ENCODE measurements at places on chromosomes 5 and 9. TPM values are rescaled to one million over a fixed set of nuclear protein-coding genes. Genes with fewer than 3 reads are reported as not detected.

ATOSB gene
- total RNA-seq, result 41.6 TPM

FBN2 gene
- total RNA-seq, result 31.9 TPM

FOXD4L5 gene
- 0.04 TPM for total RNA-seq

DNA sequence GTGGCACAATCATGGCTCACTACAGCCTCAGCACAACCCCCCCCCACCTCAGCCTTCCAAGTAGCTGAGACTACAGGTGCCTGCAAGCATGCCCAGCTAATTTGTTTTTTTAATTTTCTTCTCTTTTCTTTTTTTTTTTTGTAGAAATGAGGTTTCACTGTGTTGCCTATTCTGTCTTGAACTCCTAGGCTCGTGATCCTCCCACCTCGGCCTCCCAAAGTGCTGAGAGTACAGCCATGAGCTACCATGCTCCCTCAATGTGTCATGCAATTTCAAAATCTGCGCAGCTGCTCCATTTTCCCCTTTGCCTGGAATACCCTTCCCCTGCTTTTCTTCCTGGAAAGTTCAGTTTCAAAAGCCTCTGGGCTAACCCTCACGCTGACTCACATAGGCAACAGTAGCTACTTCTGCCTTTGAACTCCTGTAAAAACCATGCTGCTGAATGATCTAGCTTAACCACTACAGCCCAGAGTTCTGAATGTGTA, 71.0 kb upstream of the IL7R start:
- no peak for DNase-seq

DNA sequence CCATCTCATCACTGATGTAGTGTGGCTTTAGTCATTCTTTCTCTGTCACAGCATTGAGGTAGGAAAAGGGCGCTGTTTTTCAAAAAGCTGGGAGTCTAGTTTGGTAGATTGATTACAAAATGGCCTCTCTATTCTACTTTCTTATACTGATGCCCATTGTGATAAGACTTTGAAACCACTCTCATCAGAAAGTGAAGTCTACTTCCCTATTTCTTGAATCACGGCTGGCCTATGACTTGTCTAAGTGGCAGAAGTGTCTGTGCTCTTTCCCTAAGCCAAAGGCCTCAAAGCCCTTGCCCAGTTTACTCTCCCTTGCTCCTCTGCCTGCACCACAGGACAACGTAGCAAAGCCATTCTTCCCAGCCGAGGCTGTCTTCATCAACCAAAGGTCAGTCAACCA, 83.0 kb upstream of the IL33 start:
- no peak for DNase-seq

DNA sequence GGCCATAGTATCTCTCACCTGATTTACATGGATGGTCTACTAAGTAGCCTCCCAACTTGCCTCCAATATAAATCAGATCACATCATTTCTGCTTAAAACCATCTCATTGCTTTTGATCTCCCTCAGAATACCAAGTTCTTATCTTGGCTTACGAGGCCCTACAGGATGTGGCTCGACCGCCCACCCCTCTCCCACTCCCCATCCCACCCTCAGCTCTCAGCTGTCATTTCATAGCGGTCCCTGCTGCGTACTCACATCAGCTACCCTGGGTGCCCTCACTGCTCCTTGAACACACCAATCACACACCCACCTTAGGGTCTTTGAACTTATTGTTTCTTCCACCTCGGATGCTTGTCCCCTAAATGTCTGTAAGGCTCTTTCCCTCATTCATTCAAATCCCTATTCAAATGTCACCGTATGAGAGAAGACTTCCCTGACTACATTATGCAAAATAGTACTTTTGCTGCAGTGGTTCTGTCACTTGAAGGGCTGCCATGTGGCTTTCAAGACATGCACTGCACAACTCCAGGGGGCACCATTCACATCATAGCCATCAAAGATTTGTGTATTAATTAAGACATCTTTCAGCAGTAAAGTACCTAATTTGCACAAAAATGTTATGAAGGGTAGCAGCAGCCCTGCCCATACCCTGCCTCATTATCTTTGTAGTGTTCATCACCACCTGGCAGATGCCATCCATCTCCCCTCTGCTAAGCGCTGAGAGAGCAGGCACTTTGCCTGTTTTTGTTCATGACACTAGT, 171.1 kb downstream of the ENC1 start:
- no peak for DNase-seq

- no peak for DNase-seq
Observed at GRCh38 chr9:135772702-135773493, 70.9 kb downstream of the KCNT1 start.

- DNase-seq, result no peak
Observed at GRCh38 chr5:132479111-132479951, 11.2 kb downstream of the IRF1 start.

DNA sequence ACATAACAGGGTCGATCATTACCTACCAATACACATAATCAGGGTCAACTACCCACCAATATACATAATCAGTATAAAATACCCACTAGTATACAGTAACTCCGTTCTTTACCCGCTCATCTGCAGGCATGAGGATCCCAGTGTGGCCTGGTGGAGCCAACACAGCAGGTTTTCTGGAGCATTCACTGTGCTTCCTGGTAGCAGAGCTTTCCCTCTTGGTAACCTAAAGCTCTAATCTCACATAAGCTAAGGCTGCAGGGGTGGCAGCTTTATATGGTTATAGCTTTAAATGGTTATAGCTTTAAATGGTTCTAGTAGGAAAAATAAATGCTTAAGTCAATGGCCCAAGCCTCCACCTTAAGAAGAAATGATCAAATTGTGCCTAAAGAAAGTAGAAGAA, 11.9 kb downstream of the LCN1 start:
- no peak for DNase-seq
